ENCODE measurements at places on chromosomes 7 and 10.

DNA sequence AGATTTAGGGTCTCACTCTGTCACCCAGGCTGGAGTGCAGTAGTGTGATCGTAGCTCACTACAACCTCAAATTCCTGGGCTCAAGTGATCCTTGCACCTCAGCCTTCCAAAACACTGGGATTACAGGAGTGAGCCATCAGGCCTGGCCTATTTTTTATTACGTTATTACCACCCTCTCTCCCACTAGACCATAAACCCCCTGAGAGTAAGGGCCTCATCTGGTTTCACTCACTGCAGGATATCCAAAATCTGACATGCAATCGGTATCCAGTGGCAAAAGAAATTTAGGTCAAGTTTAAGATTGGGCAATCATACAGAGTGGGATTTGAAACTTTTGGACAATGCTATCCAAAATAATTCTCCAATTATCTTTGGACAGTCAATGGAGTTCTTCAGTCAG is 117.0 kb upstream of the NEBL start:
- no peak for DNase-seq

GRCh38 chr10:132446661-132447445 is 49.9 kb downstream of the PWWP2B start:
- no peak for DNase-seq

- DNase-seq: no peak
Measured at GRCh38 chr10:105473170-105473569, 832.1 kb downstream of the SORCS3 start.

- no peak for DNase-seq
Measured at GRCh38 chr7:32616625-32617024, 121.3 kb downstream of the AVL9 start.

GRCh38 chr7:44322631-44323363 is 2.6 kb downstream of the CAMK2B start:
- no peak for DNase-seq

DNA sequence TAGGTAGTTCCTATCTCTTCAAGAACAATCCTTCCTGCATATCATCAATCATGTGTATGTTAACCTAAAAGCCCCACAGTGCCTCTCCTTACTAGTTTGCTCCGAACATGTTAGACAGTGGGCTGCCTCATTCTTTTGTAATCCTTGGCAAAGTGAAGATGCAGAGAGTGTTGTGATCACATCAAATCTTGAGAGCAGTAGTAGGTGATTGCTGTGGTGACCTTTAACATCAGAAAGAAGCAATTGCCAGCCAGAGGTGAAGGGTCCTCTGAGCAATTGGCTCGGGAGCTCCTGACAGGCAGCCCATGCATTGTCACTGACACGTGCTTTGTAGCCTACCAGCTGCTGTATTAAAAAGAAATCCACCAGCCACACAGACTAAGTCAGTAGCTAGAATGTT is 19.6 kb upstream of the GSTK1 start:
- no peak for DNase-seq

GRCh38 chr10:103499881-103500280 is 6.4 kb downstream of the NEURL1 start:
- DNase-seq: no peak

GRCh38 chr7:73847941-73848723 is 5.8 kb upstream of the METTL27 start:
- no peak for DNase-seq

DNA sequence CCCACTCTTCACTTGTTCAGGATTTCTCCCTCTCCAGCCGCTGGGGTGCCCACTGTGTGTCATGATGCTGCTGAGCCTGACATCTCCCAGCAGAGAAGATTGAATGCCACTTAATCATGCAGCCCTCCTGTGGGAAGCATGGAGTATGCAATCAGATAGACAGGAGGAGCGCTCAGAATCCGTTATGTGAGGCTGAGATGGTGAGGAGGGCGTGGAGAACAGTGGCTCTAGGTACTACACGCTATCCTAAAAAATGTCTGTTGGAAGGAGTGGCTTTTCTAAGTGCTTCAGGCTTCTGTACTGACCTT is 334.3 kb downstream of the LRMDA start:
- DNase-seq: no peak

DNA sequence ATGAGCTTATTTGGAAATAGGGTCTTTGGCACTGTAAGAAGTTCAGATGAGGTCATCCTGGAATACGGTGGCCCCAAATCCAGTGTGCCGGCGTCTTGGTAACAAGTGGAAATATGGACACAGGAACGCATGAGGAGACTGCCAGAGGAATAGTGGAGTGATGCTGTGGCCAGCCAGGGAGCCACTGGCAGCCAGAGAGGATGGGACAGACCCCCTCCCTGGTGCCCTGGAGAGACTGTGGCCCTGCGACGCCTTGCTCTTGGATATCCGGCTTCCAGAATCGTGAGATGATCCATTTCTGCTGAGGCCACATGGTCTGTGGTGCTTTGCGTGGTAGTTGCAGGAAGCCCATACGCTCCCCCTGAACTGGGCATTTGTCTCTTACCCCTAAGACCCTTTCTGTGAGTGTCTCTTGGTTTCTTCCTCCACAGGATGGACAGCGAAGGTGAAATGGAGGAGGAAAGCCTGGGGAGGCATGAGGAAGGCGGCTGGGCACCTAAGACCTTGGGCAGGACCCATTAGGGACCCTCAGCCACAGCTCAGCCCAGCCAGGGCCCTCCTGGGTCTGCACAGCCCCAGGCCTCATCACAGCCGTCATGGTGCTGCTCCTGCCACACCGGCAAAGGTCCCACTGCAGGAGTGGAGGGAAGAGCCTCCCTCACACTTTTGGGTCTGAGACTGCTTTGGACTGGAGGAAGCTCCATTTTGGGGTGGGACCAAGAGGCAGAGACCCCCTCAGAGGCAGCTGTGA is 53.6 kb downstream of the INSIG1 start:
- DNase-seq: no peak

- DNase-seq: no peak
Measured at GRCh38 chr10:110208614-110209453, 1.4 kb downstream of the MXI1 start.

DNA sequence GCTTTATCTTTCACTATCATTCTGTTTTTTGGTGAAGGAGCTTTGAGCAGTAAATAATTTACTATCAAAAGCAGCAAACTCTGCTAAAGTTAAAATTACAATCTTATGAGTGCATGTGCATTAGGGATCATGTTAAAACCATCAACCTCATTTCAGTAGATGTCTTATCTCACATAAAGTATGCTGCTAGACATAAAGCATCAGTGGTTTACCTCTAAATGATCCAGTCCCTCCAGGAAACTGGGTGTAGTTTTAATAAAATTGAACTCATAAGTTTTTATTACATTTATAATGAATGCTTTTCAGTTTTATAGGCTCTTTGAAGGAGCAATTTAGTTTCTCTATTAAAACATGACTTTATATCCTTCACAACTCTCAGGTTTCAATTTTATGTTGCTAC is 108.7 kb downstream of the LRRN3 start:
- DNase-seq: no peak

GRCh38 chr7:100603726-100604027 is 1.5 kb downstream of the PCOLCE start:
- DNase-seq: no peak

- no peak for DNase-seq
Measured at GRCh38 chr7:103597606-103598005, 151.6 kb upstream of the SLC26A5 start.

GRCh38 chr7:18503126-18503866 is 7.7 kb downstream of the HDAC9 start:
- no peak for DNase-seq

- DNase-seq: no peak
Measured at GRCh38 chr10:73773152-73773879, 8.5 kb upstream of the CHCHD1 start.

- no peak for DNase-seq
Measured at GRCh38 chr10:113450046-113450804, 102.6 kb upstream of the HABP2 start.

GRCh38 chr10:35792291-35792690 is 150.2 kb upstream of the FZD8 start:
- no peak for DNase-seq

DNA sequence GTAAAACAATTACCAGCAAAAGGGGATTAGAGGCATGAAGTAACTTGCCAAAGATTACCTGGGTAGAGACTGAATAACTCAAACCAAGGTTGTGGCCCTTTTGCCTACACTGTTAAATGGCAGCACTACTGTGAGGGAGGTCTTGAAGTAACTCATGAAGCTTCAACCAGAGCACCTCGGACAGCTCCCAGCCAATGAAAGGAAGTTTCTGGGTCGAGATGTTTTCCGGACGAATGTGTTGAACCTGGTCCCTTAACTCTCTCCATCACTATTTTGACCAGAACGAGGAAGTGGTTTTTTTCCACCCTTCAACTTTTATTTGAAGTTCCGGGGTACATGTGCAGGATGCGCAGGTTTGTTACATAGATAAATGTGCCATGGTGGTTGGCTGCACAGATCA is 133.6 kb upstream of the PRKCQ start:
- no peak for DNase-seq

GRCh38 chr10:20674926-20675325 is 222.2 kb downstream of the NEBL start:
- no peak for DNase-seq

DNA sequence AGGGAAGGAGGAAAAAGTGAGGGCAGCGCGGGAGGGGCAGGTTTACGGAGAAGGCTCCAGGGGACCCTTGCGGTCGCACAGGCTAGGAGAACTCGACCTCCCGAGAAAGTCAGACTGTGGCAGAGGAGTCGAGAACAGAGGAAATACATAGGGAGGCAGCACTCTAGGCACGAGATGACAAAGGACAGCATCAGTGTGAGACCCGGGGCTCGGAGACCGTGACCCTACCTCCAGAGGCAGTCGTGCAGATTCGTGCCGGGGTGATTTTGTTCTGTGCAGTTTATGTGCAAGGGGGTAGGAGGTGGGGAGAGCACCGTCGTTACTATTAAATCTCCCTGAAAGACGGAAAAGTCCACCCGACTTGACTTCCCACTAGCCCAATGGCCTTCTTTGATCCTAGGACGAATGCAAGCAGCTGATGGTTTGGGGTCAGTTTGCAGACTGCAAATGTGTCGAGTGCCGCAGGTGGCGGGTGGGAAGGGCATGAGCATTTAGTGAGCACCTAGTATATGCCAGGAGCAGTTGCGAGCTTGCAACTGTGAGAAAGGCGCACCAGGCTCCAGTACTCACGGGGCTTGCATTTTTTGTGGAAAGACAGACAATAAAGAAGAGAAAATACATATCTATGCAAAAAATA is 674 bp upstream of the OSBPL3 start:
- DNase-seq: no peak
